Hematopoietic multipotent progenitor cell treated with erythropoietin and hydrocortisone succinate and interleukin-3 and kit ligand, for 8 days (in vitro differentiated cells): ENCODE measurements at places on chromosomes 3 and 15.
A peak's percentile ranks its signal among the peaks of the same experiment; 100 is the strongest.

- no peak for DNase-seq
These were observed 4.6 kb downstream of the TMEM108 start for GRCh38 chr3:133042778-133043177.

- no peak for DNase-seq
These were observed 19.2 kb downstream of the RARB start for GRCh38 chr3:25447285-25447684.

DNA sequence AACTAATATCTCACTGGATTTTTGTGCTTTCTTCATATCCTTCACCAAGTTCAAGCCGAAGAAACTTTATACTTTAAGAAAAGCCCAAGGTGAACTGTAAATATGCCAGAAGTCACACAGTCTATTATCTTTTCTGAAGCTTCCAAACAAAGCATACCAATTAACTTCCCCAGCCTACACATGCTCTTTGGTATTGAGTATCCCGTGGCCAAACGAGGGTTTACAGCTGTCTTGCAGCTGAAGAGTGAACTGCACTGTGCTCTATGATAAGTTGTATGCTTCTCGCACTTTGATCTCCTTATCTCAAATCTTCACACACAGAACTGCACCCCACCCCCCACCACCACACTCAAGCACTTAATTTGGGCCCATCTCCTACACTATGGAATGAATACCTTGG is 215.6 kb upstream of the VEPH1 start:
- DNase-seq, result no peak

GRCh38 chr3:127483902-127484591 is 106.5 kb downstream of the TPRA1 start:
- peak; percentile 41 for DNase-seq

DNA sequence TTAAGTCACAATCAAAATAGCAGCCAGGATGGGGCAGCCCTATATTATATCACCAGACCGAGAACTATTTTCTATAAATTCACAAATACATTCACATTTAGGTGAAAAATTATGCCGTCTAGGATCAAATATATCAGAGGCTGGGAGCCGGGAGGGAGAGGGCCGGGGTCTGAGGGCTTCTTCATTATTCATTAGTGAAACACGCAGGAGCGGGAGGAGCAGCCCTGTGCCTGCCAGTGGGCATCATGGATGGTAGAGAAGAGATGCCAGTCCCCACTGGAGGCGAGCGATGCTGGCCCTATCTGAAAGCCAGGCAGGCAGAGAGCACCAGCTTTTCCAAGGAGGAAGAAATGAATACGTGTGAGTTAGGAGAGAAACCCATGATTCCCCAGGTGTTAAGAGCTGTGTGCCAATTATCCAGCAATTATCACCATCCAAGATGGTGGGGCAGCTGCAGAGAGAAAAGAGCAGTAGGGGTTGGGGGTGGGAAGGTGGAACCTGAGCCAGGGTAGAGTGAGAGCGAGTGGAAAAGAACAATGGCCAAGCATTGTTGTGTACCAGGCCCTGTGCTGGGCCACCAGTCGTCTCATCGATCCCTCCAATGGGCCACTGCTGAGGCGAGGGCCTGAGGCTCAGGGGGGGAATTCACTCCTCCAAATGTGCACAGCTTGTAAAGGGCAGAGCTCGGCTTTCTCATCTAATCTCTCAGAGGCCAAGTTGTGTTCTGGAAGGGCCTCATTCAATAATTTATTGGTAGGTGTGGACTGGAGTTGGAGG is 261.3 kb upstream of the TLE3 start:
- no peak for DNase-seq

GRCh38 chr3:179324270-179324754 is 1.5 kb downstream of the ZNF639 start:
- DNase-seq, result peak; percentile 61

- no peak for DNase-seq
These were observed 985.2 kb upstream of the ROBO1 start for GRCh38 chr3:80753021-80753420.

GRCh38 chr3:191627064-191627463 is 166.1 kb downstream of the PYDC2 start:
- DNase-seq, result no peak
